NCI-H2107 (cell line): ENCODE measurements at places on chromosomes 6 and 20.

DNA sequence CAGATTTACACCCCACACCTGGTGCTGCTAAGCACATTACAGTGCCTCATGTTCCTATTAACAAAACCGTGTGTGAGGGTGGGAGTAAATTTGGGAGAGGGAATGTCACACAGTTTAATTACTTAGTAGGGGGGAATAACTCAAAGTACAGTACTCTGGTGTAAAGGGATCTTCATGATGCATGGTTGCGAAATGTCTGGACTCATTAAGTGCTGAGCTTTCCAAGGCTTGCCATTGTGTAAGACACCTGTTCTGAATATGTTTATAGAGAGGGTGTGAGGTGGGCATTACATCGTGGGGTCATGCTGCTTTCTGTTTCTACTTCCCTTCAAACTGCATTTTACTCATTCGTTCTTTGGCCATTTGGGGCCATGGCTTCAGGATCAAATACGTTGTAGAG is 181.2 kb downstream of the ADGRG6 start:
- no peak for DNase-seq

GRCh38 chr6:113103634-113104361 is 753.3 kb upstream of the MARCKS start:
- no peak for DNase-seq

- DNase-seq: no peak
These were observed 23.1 kb downstream of the CMTR1 start for GRCh38 chr6:37456126-37456525.

DNA sequence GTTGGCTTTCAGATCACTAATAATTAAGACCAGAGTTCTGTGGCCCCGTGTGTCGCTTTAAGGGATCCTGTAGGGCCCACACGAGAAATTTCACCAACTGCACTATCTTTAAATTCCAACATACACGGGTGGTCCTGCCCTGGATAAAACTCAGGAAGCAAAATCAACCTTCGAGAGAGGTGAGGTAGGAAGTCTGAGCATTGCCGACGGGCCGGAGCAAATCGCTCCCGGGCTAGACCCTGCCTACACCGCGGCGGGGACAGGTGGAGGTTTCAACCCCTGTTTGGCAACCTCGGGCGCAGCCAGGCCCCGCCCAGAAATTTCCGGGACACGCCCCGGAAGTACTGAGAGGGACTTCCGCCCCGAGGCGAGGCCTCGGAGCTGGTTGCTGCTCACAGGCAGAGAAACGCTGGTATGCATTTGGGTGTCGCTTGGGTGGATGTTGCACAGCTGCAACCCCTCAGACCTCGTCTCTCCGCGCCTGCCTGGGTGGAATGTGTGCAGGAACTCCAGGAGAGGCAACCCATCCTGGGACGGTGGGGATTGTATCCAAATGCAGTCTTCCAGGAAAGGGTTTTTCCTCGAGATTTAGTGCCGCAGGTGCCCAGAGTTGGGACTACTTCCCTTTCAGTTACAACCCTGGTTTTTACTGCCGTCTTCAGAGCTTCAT is 19.9 kb downstream of the ZKSCAN8 start:
- DNase-seq: no peak

DNA sequence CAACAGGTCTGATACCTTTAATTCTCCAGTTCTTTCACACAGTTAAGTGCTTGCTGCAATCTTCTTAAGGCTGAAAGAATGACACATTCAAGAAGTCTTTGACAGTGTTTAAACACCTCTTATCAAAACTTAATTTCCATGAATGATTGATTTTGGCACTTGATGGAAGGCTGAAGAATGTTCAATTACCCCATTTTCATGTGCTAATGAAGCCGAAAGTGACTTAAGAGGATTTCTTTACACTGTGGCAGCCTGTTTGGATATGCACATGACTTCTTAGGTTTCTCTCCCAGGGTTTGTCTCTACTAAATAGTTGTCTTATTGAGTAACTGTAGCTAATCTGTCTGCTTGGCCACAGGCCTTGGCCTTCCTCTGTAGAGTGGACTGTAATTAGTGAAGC is 81.1 kb upstream of the PRDM1 start:
- DNase-seq: no peak

GRCh38 chr6:144894240-144894639 is 609.1 kb downstream of the UTRN start:
- no peak for DNase-seq

DNA sequence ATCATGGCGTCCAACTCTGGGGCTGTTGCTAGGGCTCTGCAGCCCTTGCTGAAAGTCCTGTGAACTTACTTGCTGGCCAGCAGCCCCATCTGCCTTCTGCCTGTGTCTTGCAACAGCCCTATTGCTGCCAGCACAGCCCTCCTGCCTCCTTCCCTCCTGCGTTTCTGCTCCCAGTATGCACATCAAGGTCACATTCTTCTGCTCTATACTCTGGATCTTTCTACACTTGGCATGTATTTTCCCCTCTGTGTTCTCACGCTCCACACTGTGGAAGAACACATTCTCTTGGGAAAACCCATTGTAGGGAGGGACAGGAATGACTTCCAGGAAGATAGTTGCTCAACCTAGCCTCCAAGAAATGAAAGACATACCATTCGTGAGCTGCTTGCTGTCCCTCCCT is 80.9 kb upstream of the PHACTR2 start:
- DNase-seq: no peak

DNA sequence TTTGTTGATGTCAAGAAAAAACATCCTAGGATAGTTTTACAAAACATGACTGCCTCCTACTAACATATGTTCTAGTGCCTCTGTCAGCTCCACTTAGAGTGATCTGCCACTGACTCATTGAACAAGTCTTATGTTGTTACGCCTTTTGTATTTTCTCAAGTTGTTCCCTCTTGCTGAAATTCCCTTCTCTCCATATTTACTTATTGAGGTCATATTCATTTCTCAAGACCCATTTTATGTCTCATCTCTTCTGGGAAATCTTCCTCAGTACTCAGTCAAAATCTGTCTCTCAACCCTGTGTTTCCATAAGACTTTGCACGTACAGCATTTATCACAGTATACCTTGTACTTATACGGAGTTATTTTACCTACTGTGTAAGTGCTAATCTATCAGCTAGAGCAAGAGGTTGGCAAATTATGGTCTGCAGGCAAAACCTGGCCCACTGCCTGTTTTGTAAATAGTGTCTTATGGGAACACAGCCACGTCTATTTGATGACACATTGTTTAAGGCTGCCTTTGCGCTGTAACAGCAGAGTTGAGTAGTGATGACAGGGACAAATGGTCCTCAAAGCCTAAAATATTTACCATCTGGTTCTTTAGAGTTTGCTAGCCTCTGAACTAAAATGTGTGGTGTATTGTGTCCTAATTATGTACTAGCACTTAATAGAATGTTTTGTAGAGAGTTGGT is 83.4 kb downstream of the ADGRB3 start:
- peak; percentile 46 for DNase-seq

DNA sequence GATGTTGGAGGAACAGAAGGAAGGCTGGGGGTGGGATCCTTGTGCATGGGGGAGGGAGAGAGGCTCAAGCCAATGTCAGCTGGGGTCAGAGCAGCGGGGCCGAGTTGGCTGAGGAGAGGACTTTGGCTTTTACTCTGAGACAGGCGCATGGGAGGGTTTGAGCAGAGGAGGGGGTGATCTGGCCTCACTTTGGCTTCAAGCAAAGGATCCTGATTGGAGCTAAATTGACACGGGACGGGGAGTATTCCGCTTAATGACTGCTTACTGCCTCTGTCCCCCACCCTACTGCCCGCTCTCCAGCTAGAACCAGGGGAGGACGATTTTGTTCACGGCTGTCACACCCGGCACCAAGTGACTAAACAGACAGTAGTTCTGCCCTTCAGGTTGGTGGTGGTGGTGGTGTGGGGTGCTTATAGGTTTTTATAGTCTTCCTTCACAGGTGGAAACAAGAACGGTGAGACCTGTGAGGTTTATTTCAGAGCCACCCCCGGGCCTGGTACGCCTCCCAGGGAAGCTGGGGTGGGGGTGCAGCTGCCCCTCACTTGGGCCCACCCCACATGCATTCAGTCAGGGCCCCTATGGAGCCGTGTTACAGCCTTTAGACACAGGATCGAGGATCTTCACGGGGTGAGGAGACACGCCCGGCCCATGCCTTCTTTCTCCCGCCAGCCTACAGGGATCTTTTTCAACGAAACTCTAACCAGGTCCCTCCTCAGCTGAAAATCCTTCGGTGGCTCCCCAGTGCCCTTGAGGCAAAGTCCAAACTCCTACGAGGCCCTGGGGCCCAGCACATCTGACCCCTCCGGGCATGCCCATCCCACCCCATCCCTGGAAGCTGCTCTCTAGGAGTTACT is 1.3 kb upstream of the SNAI1 start:
- DNase-seq: no peak

DNA sequence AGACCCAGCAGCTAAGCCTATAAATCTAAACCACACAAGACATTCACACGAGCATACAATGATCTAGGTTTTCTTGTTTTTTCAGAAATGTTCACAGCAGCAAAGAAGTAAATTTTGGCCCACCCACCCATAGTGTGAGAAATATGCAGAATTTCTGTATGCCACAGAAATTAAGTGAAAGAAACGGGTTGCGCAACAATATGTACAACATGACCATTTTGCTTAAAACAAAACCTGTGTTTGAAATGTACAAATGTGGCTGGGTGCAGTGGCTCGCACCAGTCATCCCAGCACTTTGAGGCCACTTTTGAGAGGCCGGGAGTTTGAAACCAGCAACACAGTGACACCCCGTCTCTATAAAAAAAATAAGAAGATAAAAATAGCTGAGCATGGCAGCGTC is 9.4 kb downstream of the SALL4 start:
- no peak for DNase-seq

DNA sequence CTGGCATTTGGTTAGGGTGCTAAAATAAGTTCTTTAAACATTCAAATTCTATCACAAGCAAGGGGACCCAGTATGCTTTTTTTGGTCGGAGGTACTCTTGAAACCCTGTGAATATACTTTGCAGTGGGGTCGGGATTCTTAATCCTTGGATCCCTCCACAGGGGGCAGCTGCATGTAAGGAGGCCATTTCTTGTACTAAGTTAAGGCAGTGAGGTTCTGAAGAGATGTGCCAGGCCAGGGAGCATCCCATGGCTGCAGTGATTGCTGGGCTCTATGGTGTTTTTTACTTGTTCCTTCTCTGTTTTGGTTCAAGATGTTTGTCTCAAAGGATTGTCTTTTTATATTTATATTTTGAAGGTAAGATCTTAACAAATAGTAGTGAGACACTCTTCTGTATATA is 50.4 kb downstream of the TOP1 start:
- DNase-seq: no peak

- no peak for DNase-seq
These were observed 38.0 kb upstream of the PDE10A start for GRCh38 chr6:165701005-165701404.

- DNase-seq: no peak
These were observed 51.6 kb downstream of the CDH4 start for GRCh38 chr20:61303675-61304074.

DNA sequence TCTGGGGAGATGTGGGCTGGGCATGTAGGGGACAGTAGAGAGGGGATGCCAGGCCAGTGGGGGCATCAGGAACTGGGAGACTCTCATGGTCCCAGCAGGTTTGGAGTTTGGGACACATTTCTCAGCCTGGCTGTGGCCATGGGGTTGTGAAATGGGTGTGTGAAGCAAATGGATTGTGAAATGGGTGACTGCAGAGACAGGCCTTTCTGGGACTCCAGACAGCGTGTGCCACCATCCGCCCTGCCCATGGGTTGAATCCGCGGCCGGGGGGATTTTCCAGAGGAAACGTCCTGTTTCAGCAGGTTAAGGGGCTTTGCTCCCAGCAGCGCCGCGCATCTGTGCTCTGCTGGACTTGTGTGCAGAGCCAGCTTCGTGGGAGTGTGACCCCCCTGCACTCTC is 3.7 kb upstream of the PMEPA1 start:
- no peak for DNase-seq

- no peak for DNase-seq
These were observed 792 bp downstream of the SLC23A2 start for GRCh38 chr20:5000263-5001173.

GRCh38 chr20:63270606-63271325 is 1.8 kb upstream of the ARFGAP1 start:
- DNase-seq: no peak

GRCh38 chr6:17700421-17701416 is 6.0 kb downstream of the NUP153 start:
- no peak for DNase-seq

DNA sequence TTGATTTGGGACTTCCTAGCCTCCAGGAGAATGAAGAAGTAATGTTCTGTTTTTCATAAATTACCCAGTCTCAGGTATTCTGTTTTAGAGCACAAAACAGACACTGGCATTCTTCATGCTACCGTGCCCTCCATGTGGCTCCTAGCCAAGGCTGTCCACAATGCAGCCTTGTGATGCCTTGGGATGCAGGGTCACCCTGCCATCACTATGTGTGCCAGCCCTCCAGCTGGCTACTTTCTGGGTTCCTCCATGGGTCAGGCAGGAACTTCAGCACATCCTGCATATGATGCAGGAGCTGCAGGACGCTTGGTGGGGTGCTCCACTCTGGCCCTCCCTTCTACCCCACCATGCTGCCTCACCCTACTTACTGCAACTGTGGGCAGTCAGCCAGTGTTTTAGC is 38.0 kb upstream of the FAM50B start:
- DNase-seq: no peak

DNA sequence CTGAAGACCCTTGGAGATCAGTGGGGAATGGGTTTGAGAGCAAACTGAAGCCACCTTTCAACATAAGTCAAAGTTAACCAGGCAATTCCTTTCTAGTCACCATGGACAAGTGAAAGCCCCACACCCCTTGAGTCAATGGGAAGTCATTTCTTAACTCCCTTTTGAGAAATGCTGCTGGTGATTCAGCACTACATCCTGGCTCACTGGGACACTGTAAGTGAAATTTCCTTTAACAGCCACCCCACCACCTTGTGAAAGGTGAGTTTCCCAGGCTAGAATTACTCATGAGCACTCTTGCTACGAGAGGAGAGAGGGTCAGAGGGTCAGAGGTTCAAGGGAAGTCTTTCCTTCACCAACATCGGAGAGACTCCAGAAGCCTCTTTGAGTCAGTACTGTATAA is 93.3 kb upstream of the MARCKS start:
- DNase-seq: no peak

DNA sequence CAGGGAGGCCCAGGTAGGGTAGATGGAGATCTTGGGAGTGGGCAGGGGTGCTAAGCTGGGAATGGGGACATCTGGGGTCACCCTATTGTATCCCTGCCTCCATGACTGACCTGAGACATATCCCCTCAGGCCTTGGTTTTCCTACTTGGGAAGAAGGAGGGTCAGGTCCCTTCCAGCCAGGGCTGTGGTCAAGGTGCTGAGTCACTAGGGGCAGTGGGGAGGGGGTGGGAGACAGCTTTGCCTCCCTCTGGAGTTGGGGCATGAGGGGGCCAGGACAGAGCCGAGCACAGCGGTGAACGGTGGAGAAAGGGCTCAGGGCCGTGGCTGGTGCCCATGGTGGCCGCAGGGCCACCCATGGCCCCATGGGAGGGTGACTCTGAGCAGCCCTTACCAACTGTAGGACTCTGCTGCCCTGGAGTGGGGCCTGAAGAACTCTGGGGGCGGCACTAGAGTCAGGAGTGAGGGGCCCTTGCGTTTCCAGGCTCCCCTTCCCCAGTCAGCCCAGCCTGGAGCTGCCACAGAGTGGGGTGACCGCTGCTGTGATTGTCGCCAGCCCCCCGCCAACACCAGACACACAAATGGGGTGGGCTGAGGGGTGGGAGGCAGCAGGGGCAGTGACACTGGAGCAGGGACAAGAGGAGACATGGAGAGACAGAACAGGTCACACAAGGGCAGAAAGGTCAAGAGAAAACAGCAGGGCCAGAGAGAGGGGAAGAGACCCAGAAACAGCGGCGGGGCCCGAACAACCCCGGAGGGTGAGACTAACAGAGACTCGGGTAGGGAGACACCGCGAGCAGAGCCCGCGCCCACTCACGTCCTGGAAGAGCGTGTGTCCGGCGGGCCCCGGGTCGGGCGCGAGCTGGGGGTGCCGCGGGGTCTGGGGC is 576 bp downstream of the NECAB3 start:
- DNase-seq: no peak
